ENCODE measurements at places on chromosomes 6 and 20.

GRCh38 chr6:13681305-13682061, 30.2 kb downstream of the RANBP9 start:
- no peak for DNase-seq

DNA sequence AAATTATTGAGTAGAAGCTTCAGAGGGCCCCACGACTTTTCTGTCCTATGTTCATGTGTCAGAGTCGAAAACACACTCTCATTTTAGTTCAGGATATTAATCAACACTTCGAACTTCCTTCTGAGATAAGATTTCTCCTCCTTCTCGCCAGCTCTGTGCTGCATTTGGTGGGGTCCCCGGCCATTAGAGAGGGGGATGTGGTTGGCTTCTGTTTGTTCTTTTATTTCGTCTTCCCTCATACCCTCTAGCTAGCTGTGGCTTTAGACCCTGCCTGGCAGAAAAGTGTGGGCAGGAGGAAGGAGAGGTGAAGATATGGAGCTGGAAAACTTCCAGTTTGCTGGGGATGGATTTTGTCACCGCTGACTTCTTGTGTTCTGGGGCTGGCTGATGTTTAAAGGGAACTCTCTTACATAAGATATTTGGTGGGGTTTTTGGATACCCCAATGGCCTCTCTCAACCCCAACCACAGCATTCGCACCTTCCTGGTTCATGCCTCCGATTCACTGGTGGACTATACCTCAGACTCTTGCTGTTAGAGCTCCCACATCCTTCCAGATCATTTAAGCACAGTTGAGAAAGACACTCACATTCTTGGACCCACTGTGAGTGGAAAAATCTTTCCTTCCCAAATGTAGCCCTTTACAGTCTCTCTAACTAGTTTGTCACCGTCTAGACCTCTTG, 30.7 kb upstream of the TMX4 start:
- no peak for DNase-seq

GRCh38 chr6:166257911-166258318, 50.3 kb downstream of the PRR18 start:
- DNase-seq, result peak; percentile 63

GRCh38 chr6:98835149-98836024, 1.0 kb downstream of the POU3F2 start:
- no peak for DNase-seq

DNA sequence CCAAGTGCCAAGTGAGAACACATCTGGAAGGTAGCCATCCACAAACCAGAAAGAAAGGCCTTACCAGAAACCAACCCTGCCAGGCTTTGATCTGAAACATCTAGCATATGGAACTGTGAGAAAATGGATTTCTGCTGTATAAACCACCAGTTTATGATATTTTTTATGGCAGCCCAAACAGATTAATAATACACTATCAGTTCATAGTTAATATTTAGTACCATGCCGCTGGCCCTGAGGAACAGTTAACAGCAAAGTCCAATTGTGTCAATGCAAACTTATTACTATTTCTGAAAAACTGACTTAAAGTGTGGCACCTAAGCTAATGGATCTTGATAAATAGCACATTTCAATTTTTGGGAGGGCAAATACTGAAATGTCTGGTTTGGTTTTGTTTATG, 35.4 kb upstream of the PRSS35 start:
- DNase-seq, result no peak

Measured in activated CD4-positive, alpha-beta T cell treated with anti-CD3 and anti-CD28 coated beads, Interleukin-2, amount 50 U/mL, for 1 hour (primary cell).